AG20443 (cell line): ENCODE measurements at places on chromosomes 16 and 17.

DNA sequence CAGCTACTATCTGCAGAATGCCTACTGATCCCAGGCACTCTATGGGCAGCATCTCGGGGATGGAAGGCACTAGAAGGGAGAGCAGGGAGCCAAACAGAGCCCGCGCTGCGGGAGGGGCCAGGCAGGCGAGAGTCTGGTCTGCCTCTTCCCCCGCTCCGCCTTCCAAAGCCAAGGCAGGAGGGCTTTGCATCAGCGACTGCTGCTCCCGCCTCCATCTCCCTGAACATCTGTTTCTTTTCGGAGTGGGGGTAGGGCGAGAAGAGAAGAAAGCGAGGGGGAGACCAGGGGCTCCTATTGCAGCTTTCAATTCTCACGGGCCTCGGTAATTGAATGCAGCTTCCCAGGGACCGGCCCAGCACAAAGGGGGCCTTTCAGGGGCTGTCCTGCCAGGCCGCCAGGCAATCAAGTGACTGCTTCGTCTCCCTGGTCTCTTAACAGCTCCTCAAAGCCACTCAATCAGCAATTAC lies 31.4 kb upstream of the CDC42EP4 start:
- peak; percentile 89 for DNase-seq

GRCh38 chr17:31433811-31434726 lies 42.6 kb downstream of the RAB11FIP4 start:
- DNase-seq, result no peak

- no peak for DNase-seq
Measured at GRCh38 chr16:62700426-62701294, 664.4 kb upstream of the CDH8 start.

DNA sequence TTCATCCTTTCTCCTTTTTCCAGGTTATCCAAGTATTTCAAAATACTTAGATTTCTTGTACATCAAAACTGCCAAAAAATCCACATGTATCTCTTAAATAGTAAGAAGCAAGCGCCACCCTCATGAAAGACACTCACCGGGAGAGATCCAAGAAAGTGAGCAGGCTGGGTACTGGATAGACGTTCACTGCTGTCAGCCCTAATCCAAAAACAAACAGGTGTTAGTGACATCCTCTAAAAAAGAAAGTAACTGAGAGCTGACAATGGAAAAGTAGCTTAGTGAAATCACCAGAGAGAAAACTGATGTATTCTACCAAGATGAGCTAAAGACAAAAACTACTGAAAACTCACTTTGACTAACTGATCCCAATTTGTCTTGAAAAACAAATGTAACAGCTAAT lies 46.1 kb downstream of the MARVELD3 start:
- DNase-seq, result no peak

DNA sequence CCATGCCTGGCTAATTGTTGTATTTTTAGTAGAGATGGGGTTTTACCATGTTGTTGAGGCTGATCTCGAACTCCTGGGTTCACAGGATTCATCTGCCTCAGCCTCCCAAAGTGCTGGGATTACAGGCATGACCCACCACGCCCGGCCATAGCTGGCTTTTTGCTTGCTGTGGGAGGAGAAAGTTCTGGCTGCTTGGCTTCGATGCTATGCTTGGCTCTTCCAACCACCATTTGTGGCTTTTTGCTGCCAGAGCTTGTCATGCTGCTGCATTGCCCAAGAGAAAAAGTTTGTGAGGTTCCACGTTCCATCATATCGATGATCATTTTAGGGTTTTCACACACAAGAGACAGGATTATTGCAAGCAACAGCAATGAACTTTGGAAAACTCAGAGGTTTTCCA lies 16.2 kb downstream of the BMERB1 start:
- DNase-seq, result peak; percentile 63

DNA sequence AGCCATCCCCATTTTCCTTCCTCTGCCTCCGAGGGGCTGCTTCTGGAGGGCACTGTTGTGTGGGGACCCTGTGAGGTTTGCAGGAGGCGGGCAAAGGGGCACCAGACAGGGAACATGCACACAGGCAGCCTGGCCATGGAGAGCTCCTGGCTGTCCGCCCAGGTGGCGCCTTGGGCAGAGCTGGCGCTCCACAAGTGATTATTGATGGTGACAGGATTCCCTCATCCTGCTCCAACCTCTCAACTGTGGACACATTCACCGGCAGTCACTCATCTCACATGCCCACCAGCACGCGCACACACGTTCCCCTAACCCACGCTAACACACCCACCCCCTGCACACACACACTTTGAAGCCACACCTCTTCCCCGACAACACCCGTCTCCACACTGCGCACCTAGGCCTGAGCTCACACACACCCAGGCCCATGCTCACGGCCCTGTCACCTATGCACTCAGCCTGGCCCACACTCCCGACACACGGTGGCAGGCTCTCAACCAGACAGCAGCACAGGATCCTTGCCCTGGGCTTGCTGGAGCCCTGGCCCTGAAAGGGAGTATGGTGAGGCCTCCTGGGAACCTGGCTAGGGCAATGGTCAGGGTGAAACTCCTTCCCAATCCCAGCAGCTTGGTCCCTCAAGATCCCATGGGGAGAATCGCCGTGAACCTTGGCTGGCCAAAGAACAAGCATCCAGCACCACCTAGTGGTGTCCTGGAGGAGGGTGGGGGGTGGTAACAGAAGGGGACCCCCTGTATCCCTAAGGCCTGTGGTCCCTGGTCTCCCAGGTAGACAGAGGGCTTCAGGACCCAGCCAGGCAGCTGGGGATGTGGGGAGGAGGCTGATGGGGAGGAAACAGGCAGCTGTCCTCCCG lies 3.6 kb downstream of the PNMT start:
- DNase-seq, result peak; percentile 66

DNA sequence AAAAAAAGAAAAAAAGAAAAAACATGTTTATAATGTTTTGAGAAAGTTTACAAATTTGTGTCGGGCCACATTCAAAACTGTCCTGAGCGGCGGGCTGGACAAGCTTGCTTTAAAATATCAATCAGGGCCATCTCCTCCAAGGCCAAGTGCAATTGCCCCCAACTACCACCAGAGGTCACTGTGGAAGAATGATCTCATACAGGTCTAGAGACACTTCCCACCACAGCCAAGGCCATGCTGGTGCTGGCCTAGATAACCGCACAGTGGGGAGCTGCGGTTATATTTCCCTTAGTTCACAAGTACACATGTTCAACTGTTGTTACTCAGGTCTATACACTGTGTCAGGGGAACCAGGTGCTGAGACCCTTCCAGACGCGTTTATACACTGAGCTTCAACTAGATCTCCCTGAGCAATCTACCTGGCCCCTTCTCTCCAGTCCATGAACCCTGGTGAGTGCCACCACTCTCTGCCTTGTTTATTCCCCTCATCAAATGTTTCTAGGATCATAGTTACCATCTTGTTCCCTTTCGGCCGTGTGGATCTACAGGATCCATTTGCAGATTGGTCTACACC lies 83.8 kb upstream of the CCL2 start:
- peak; percentile 78 for DNase-seq

DNA sequence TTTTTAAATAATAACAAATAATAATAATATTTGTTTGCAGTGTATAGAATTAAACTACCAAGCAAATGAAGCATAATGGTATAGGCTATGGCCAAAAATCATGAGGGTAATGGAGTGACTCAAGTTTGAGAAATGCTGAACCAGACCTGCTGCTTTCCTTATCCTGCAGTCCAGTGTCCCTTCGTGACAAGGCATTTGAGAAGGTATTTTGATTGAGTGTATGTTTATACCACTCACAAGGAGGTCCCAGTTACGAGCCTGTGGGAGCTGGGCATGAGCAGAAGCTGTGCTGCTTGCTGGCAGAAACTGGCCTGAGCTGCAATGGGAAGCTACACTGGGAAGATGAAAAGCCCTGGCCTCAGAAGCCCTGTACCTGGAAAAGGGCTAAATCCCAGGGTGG lies 50.3 kb downstream of the GNAO1 start:
- DNase-seq, result no peak

DNA sequence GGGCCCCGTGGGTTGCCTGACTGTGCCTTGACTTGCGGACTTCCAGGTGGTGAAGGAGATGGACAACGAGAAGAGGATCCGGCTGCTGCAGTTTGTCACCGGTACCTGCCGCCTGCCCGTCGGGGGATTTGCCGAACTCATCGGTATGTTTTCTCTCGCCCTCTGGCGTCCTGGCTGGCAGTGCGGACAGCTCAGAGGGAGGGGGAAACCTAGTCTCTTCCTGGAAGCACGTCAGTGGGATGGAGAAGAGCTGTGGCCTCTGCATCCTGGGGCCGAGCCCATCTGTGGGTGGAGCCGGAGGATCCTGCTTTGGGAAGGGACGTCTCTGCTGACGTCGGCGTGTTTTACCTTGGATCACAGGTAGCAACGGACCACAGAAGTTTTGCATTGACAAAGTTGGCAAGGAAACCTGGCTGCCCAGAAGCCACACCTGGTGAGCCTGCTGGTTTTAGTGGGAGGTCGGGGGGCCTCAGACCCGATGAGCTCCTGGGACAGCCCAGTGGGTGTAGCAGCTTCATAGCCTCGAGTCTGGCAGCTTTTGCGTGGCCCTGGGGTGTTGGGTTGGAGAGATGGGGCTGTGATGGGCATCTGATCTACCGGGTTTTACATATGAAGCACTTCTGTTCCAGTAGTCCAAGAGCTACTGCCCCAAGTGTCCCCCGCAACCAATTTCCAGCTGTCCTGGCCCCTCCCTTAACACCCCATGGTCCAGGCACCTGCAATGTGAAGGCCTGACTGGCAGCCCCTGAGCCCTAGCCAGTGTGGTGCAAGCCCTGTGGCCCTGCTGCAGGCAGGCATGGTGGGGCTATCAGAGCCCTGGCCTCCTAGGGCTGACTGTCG lies 11.9 kb upstream of the CLEC18A start:
- no peak for DNase-seq

GRCh38 chr17:9470171-9470570 lies 105.4 kb downstream of the STX8 start:
- DNase-seq, result no peak

- DNase-seq, result no peak
Measured at GRCh38 chr17:51245535-51245934, 14.3 kb downstream of the MBTD1 start.

DNA sequence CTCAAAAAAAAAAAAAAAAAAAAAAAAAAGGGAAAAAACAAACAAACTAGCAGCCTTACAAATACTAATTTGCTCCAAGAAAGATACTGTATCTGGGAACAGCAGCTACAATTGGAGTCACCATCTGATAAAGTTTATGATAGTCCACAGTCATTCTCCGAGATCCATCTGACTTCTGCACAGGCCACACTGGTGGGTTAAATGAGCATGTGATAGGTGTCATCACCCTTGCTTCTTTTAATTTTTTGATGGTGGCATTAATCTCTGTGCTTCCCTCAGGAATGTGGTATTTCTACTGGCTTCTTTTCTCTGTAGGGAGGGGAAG lies 49.6 kb downstream of the BCL7C start:
- no peak for DNase-seq

DNA sequence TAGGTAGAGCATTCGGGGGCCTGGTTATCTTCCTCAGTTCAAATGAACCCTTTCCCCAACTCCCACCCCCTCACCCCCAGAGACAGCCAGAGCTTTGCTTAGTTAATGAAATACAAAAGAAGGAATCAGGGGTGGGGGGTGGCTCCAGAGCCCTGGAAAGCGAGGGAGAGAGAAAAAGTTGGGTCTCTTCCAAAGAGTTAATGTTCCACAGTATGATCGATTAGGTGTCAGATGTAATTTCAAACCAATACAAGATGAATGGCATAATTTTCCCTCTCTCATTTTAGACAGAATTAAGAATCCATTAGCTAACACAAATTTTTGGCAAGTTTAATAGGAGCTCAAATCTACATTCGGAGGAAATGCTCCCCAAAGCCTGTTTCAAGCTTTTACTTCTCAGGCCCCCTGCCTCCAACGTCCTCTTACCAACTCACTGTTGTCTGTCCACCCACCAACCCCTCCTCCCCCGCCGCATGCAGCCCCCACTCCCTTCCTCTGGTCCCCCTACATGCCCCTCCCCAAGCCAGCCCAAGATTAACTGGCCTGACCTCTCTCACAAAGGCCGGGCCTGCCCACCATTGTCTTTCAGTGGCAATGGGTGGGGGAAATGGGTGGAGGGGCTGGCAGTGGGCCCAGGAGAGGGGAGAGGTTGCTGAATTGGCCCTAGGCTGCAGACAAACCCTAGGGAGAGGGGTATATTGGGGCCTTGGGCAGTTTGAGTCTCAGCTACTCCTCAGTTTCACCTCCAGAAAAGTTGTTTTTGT lies 28.2 kb downstream of the NEUROD2 start:
- DNase-seq, result no peak

GRCh38 chr16:67888331-67888730 lies 3.6 kb downstream of the NRN1L start:
- no peak for DNase-seq

DNA sequence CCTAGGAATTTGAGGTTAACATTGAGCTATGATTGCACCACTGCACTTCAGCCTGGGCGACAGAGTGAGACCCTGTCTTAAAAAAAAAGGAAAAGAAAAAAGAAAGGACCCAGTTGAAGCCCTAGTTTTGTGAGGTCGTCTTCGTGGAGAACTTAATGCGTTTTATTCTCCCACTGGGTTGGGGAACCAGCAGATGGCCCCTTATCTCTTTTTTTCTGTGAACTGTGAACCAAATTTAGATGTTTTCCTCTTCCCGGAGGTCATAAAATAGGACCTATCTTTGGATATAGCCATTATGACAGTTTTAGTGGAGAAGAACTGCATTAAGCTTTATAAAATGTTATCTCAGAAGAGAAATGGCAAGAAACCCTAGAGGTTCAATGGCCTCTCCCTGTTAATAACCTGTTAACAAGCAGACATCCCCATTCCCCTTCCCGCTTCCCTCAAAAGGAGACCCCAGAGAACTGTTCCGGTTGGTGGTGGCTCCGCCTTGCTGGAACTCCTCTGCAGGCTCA lies 23.5 kb downstream of the KIAA0513 start:
- no peak for DNase-seq

- no peak for DNase-seq
Measured at GRCh38 chr16:79847101-79847500, 246.6 kb upstream of the MAF start.

DNA sequence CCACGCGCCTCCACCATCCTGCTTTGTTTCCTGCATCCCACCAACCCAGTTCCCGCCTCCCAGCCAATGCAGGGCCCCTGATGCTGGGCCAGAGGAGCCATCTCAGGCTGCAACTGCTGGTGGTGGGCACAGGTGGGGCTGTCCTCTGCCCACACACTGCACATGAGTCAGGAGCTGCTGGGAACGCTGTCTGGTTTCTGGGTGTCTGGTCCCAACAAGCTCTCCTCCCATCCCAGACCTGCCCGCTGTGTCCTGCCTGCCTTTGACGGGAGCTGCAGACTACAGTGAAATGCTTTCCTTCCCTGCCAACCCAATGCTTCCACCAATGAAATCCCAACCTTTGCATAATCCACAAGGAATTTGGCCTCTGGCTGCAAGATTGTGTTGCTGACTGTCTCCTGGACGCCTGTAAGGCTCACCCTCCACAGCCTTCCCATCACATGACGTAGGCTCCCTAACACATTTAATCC lies 98.9 kb downstream of the N4BP1 start:
- DNase-seq, result peak; percentile 86

GRCh38 chr16:72637306-72637705 lies 410.6 kb downstream of the ZFHX3 start:
- DNase-seq, result peak; percentile 42

DNA sequence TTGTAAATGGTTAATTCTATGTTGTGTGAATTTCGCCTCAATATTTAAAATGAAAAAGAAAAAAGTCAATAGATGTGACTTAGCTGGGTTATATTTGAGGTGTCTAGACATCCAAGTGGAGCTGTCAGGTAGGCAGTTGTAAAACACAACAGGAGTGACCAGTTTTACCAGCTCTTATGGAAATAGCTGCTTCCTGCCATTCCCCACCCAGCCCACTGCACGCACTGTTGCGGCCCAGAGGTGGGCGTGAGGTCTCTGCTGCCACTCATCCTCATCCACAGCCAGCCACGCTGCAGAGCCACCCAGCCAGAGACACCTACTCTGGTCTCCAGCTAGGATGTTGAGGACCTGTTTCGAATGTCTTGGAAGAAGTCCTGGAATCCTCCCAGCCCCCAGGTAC lies 3.4 kb upstream of the CARD14 start:
- DNase-seq, result peak; percentile 3
